GM13977 (cell line): ENCODE measurements at places on chromosomes 7 and 10.
A peak's percentile ranks its signal among the peaks of the same experiment; 100 is the strongest.

- no peak for DNase-seq
These were observed 24.6 kb downstream of the SCIN start for GRCh38 chr7:12595148-12595547.

GRCh38 chr7:113143486-113144257, 25.3 kb upstream of the SMIM30 start:
- peak; percentile 7 for DNase-seq

DNA sequence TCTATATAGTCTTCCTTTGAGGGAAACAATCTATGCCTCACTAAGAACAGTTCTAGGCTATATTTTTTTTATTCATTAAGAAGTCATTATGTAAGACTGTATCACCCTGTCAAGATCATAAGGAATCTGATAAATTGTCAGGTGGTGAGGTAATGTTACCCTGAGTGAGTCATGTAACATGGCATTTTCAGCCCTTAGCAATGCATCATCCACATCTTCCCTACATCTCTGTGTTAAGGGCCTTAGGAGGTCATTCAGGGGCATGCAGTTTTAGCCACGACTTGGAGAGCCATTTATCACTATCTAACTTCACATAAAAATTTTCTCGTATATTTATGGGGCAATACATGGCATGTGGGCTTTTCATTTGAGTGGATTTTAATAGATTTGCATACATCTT, 924.5 kb upstream of the MBL2 start:
- DNase-seq: no peak

- no peak for DNase-seq
These were observed 64.6 kb downstream of the TFEC start for GRCh38 chr7:115965796-115966475.

GRCh38 chr10:72016608-72017300, 52.6 kb downstream of the CHST3 start:
- no peak for DNase-seq

- DNase-seq: no peak
These were observed 383.2 kb upstream of the ZMIZ1 start for GRCh38 chr10:78685466-78686103.

- no peak for DNase-seq
These were observed 39.5 kb downstream of the NT5C2 start for GRCh38 chr10:103153302-103154197.

- DNase-seq: no peak
These were observed 72.8 kb downstream of the CCNY start for GRCh38 chr10:35409094-35409582.

- DNase-seq: no peak
These were observed 118.4 kb upstream of the WDR11 start for GRCh38 chr10:120732643-120733313.

GRCh38 chr7:117975476-117975875, 102.2 kb upstream of the CTTNBP2 start:
- DNase-seq: no peak

DNA sequence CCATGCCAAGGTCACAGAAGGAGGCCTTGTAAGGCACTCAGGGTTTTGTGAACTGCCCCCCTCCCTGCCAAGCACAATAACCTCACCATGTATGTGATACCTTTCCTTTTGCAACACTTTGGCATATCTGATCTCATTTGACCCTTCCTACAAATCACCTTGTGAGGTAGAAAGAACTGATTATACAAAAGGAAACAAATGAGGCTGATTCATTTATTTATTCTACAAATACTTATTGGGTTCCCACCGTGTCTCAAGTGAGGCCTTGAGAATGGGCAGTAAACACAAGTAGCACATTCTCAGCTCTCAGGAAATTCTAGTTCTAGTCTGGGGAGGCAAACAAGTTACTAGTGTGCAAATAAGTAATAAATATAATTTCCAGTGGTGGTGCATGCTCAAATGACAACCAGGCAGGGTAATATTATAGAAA, 19.6 kb downstream of the PLCE1 start:
- no peak for DNase-seq

DNA sequence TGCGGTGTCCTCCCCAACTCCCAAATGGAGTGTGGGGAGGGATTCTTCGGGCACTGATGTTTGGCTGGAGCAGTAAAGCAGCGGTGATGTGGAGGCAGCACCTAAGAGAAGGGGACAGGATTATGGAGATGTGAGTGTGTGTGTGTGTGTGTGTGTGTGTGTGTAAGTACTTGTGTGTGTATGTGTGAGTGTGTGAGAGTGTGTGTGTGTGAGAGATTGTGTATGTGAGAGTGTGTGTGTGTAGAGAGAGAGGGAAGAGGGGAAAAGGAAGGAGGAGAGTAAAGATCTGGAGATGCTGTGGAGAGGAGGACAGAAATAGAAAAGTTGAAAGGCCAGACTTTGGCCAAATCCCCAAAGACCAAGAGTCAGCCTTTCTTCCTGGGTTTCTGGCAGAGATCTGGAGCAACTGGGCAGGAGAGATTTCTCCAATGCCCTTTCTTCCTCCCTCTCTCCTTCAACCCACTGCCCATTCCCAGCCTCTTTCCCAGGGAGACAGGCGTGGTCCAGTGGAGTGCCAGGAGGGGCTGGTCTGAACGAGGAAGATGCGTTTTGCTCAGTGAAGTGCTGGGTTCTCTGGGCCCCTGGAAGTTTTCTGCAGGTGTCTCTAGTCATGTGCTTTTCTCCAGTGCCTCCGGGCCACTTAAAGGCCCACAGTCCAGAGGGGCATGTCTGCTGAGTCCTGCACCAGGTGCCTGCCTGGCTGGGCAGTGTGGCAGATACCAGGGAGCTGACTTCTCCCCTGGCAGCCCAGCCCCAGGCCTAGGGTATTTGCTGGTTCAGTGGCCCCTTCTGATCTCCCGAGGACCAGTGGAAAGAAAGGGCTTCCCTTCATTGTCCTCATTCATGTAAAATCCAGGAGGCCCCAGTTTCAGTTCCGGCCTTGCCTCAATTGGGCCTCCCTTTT, 60.5 kb downstream of the HK1 start:
- no peak for DNase-seq

DNA sequence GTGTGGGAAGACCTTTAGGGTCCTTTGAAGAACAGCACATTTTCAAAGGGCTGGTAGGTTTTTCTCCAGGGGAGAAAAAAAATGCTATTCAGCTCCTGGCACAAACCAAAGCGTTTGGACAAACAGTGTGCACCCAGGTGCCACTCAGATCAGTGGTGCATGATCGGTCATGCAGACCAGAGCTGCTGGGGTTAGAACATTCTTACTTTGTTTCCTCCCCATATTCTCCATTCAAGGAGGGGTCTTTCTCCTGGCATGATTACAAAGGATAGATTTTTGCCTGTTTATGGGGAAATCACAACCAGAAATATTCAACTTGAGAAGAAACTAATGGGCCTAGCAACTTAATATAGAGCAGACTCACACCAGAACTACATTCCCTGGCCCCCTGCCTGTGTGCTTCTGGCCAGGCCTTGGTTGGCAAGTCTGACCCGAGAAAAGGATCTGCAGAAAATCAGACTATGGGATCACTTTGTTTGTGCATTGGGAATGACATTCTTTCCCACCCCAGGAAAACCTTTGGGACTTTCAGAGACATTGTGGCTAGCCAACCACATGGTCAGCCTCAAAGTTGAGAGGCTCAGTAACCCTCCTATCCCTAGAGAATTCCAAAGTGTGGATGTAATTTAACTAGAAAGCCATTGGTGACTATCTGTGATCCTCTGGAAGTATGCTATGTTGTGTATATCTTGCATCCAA, 82.3 kb upstream of the FGL2 start:
- DNase-seq: no peak

DNA sequence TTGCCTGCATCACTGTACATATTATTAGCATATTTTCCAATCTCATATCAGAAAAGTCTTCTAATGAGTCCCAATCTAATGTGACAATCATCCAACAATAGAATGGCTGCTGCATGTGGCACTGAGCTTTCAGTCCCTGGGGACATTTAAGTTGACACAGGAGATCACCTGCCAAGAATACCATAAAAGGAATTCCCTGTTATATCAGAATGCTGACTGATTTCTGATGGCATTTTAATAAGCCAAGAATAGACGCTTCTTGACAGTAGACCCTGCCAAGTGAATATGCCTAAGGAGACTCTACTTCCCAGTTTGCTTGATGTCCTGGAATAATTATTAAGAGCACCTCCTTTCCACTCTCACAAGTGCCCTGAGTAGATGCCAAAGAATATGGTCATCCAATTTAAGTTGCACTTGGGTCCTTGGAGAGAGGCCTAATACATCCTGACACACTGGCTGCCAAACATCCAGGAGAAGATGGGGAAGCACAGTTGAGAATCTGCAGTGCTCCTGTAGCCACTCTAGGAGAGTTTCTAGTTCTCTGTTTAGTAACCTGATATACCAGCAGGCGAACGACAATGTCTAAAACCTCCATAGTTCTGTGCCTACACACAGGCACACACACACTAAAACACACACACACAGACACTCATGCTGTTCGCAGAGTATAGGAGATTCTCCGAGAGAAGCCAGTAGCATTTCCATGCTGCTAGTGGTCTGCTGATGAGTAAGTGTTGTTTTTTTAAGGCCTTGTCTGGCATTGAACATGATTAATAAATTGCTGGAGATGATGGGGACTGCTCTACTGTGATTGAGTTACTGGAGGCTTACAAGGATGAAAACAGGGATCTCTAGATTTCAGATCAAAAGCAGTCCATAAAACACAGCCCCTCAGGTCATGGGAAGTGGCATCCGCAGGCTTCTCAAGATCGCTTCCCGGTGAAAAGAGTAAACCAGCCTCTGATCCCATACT, 369.6 kb downstream of the KCNMA1 start:
- no peak for DNase-seq

DNA sequence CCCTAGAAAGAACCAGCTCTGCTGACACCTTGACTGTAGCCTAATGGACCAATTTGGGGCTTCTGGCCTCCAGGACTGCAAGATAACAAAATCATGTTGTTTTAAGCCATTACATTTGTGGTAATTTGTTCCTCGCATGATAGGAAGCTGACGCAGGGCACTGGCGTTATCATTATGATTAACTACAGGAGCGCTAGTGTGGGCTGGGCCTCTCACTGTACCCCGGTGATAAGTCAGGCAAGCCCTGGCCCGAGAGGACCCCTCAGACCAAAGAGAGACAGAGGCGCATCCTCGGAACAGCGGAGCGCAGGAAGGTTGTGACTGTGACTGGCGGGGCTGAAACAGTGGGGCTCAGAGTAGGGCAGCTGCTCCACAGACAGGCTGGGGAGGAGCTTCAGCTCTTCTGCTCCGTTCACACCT, 150.3 kb upstream of the CHST15 start:
- no peak for DNase-seq

DNA sequence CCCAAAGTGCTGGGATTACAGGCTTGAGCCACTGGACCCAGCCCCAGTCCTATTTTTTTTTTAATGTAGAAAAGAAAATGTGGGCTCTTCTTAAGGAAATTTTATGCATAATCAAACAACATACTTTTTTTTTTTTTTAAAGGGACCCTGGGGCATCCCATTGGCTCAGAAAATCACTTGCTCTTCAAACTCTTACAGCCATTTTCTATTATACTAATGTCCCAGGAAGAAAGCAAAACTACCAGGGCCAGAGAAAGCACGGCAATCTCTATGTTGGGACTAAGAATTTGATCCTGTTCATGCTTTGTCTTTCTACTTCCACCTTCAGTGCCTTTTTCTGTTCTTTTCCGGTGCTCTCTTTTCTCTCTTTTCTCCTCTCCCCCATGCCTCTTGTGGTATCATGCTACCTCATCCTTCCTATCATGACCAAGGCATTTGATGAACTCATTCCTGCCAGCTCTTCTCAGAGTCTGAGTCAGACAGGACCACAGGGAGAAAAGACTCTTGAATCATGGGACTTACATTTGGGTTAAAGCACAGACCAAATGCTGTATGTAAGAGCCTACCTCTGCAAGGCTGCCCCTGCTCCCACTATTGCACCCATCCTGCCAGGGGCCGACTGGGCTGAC, 76.4 kb upstream of the CCNY start:
- DNase-seq: no peak

DNA sequence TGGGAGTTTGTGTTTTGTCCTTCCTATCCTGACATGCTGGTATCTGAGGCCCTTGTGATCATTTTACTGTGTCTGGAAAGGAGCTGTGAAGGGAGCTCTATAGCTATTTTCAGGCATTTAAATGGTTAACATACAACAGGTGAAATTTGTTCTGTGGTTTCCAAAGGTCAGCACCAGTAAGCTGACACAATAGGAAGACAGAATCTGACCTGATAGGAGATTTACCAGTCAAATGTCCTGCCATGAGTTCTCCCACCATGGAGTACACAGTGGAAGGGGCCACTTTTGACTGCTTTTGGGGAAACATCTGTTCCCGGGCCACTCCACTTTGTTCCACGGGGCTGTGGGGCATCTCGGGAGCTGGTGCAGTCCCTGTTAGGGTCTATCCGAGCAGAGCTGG, 17.6 kb downstream of the FKBP6 start:
- no peak for DNase-seq

DNA sequence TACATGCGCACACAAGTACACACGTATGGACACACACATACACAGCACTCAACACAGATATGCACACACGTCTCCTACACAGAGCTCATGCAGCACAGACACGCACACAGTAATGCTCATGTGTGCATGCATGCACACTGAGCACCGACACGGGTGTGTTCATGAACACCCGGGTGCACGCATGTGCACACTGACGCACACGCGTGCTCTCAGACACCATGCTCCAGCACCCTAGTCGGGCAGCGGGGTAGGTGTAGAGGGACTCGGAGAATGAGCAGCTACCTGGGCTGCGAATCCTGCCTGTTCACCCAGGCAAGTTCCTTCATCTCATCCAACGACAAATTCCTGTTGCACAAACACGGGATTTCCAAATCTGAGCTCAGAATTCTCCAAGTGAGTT, 184.7 kb downstream of the MAD1L1 start:
- DNase-seq: no peak

DNA sequence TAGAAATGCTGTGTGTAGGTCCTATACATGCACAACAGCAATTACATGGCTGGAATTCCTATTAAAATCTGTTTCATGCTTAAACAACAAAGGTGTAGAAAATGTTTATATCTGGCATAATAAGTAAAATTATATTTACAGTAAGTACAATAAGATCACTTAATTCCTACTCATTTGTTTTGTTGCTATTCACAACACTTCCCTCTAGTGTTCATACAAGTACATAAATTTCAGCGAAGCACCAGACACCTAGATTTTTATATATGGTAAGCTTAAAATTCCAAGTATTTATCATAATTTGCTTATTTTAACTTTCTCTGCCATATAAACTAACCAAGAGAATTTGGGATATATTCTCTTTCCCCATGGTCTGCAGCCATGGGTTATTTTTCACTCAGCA, 51.8 kb upstream of the ANK3 start:
- no peak for DNase-seq

DNA sequence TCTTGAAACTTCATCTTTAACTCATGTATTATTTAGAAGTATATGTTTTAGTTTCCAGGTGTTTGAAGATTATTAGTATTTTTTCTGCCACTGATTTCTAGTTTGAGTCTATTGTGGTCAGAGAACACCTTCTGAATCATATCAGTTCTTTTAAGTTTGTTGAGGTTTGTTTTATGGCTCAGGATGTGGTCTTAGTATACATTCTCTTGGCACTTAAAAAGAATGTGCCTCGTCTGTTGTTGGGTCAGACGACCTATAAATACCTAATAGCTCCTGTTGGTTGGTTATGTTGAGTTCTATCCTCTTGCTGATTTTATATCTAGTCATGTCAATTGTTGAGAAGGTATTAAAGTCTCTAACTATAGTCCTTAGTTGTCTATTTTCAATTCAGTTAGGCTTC, 15.9 kb downstream of the TDRD1 start:
- peak; percentile 23 for DNase-seq

- no peak for DNase-seq
These were observed 317.1 kb upstream of the SEMA3C start for GRCh38 chr7:81235997-81236396.
